ENCODE measurements at places on chromosomes 7 and 10.

DNA sequence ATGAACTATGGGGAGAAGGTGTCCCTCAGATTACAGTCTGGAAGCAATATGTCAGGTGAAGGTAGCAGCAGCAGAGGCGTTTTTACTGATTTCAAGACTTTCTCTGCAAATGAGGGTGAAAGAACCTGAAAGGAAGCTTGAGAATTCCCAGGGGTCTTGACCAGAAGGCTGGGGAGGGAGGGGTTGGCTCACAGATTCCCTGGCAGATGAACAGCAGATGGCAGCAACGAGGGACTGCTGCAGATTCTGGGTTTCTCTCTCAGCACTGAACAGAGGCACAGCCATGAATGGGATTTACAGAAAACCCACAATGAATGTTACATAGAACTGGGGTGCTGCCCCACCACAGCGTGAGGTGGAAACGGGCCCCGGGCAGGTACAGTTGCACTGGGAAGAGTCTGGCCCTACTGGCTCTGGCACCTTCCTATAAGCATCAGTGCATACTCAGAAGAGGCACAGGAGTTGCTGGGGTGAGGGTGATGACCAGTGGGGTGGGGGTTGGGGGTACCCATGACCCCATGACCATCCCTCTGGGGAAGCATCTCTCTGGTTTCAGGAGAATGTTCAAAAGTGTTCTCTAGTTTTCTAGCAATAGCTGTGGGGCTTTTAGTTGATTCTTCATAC is 317.8 kb downstream of the SH2D4B start:
- no peak for DNase-seq

DNA sequence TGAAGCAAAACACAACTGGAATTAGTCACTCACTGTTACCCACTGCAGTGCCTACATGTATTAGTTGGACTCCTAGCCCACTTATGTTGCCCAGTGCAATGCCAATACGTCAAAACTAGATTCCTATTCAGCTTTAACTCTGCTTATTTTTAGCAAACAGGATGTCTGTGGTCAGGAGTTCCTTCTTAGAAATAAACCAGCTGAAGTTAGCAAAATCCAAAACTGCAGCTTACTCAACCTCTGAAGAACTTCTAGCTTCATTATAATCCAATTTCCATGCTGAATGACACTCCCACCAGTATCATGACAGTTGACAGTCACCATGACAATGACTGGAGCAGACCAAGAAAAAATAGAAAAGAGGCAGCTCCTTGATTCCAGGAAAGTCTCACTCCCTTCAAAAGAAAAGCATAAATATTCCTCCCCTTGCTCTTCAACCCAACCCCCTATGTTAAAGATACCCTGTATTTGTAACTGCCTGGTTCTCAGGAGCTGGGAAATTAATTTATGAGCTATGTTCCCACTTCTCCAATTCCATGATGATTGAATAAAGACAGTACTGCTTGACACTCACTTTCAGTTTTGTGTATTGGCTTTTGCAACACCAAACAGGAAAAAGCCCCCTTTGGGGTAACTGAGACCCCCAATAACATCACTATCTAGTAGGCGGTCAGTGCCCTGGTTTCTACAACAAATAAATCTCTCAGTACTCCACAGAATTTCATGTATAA is 327.4 kb downstream of the SORCS1 start:
- no peak for DNase-seq

DNA sequence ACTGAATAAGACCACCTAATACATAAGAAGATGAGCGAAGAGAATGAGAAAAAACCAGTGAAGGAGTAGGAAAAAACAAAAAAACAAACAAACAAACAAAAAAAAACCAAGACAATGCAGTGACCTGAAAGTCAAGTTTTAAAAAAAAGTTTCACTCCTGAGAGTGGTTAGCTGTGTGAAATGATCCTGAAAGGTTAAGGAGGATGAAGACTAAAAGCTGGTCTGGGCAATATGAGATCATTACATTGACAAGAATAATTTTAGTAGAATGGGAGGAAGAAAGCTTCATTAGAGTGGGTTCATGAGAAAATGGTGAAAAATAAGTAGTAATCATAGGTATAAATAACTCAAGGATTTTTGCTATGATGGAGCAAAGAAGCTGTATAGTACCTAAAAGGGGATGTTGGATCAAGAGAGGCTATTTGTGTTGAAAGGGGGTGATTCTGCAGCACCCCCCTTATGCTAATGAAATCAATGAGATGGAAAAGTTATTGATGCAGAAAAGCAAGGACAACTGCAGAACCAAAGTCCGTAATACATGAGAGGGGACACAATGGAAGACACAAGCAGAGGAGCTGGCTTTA is 80.2 kb downstream of the KMT2C start:
- DNase-seq = no peak

DNA sequence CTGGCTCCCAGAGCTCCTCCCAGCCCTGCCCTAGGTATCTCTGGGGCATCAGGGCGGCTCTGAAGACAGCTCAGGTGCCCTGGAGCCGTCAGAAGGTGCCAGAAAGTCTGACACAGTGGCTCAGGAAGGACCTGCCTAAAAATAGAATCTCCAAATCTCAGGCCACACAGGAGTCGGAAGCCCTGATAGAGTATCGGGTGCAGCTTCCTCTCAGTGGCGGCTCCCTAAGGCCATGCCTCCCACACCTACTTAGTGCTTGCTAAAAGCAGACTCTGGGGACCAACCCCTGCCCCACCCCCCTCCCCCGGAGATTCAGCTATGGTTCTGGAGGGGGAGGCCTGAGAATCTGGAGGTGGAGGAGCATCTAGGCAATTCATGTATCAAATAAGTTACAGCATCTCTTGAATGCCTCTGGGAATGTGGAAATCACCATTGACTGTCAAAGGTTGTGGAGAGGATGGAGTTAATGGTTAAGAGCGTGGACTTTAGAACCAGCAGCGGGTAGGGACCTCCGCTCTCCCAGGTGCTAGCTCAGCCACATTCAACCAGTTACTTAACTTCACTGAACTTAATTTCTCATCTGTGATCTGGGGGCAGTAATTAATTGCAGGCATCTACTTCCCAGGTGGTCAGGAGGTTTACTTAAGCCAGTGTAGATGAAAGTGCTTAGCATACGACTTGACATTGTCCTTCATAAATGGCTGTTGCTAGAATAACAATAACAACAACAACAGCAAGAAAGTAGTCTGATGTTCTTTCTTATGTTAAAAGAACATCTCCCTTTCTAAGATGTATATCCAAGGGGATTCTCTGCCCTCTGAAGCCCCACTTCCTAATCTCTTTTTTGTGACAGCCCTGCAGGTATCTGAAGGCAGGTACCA is 38.6 kb upstream of the MXI1 start:
- no peak for DNase-seq

- no peak for DNase-seq
Observed at GRCh38 chr10:22613011-22613410, 101.4 kb downstream of the PIP4K2A start.

DNA sequence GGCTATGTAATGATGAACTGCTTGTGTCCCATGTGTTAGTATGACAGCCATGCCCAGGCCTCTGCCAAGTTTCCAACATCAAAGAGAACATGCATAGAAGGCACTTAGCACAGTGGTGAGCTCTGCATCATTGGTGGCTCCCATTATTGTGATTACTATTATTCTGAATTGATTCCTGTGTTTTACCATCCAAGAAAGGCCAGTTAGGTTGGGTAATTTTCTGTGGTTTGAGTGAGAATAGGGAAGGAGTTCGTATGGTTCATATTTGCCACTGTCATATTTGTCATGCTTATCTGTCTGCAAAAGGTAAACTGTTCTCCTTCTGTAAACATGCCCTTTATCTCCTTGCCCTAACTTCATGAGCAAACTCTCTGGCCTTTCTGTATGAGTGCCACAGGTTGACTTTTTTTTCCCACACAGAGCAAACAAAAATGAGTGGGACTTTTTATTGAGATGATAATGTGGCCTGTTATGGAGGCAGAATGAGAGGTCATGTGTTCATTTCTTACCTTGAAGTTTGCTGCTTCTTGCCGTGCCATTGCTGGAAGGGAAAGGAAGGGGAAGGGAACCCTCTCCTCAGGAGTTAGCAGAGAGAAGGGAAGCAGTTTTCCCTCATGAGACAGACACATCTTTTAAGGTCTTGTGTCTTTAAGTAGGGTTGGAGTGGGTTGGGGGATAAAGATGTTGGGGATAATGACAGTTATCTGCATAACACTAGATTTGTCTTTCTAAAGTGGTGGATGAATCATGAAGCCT is 301.9 kb downstream of the LRMDA start:
- no peak for DNase-seq

DNA sequence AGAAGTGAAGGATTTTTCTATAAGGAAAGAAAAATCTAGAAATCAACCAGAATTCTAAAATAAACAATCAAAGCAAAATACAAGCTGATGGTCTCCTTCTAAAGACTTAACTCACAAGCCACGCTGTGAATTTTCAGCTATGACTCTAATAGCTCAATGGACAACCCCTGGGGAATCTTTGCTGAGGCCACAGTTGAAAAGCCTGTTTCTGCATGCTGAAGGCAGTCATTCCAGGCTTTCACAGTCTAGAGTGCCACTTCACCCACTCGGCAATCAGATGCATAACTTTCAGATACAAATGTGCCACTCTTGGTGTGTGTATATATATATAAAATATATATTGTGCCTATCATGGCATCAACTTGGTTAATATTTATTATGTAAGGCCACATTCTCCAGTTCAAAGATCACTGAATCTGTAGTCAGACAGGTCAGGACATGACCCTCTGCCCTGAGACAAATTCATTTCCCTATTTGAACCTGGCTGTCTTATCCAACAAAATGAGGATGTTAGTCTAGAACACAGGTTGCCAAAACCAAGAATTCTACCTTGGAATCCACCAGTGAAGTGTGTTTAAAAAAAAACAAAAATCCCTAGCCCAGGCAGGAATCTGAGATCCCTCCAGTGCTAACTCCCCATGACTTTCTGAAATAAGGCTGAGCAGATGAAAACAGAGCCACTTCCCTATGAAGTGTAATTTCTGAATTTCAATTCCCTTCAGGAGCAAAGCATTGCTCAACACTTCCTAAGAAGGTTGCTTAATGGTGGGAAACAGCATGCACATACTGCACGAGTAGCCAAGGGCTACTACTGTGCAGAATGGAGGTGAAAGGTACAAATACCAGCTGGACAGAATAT is 9.9 kb downstream of the LIPA start:
- DNase-seq = no peak

- no peak for DNase-seq
Observed at GRCh38 chr7:43588477-43589132, 5.7 kb downstream of the STK17A start.

DNA sequence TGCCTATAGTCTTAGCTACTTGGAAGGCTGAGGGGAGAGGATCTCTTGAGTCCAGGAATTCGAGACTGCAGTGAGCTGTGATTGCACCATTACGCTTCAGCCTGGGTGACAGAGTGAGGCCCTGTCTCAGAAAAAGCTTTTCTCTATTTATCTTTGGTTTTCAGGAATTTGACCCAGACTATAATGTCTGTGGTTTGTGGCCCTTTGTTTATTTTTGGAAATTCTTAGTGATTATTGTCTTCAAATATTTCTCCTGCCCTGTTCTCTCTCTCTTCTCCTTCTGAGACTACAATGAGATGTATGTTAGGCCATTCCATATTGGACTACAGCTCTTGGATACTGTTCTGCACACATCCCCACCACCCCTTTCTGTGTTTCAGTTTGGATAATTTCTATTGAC is 4.7 kb downstream of the MUC12 start:
- DNase-seq = no peak

DNA sequence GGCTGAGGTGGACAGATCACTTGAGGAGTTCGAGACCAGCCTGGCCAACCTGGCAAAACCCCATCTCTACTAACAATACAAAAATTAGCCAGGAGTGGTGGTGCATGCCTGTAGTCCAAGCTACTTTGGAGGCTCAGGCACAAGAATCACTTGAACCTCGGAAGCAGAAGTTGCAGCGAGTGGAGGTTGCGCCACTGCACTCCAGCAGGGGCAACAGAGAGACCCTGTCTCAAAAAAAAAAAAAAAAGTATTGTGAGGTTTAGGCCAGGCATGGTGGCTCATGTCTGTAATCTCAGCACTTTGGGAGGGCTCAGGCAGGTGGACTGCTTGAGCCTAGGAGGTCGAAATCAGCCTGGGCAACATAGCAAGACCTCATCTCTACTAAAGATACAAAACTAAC is 16.0 kb downstream of the TET1 start:
- no peak for DNase-seq

GRCh38 chr7:2108501-2109250 is 124.1 kb downstream of the MAD1L1 start:
- DNase-seq = no peak

DNA sequence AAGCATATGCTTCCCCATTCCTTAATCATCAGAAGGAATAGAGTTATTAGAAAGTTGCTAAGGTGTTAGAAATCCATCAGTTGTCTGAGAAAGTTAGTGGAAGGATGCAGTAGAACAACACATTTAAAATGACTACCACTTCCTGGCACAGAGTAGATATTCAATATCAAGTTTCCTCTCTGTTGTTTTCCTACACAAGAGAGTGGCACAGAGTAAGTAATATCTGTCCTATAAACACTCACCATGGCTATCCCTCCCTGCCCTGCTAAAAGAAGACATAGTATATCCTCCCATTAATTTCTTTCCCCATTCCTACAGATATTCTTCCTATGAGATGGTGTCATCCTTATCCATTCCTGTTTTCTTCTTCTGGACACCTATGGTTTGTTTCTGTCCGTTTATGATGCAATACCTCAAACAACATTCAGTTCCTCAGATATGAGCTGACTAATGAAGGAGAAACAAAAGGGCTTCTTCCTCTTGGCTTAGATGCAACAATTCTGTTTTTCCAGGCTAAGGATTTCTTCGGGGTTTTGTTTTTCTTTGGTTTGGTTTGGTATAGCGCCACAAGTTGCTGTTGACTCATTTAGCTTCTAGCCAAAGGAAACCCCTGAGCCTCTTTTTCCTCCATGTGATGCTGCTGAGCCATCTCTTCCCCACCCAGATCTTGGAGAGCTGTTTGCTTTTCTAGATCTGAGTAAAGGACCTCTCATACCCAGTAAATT is 32.9 kb upstream of the BPGM start:
- no peak for DNase-seq

DNA sequence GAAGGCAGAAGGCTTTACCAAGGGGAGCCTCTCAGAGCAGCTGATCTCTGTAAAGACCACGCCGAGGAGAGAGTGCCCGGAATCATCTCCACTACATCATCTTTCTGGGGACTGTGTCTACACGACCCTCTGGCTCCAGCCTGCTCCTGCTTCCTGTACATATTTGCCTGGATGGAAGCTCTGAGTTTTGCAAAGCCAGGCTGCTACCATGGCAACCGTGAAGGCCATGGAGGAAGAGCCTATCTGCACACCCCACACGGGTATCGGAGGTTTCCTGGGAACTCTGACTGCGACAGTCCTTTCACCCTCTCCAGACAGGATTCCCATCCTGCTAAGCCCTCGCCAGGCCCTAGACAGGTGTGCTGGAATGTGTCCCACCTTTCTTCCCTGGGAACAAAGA is 83.4 kb upstream of the TNRC18 start:
- DNase-seq = no peak

GRCh38 chr10:128429835-128430513 is 303.8 kb upstream of the MKI67 start:
- DNase-seq = no peak

GRCh38 chr7:37018954-37019353 is 294.7 kb upstream of the AOAH start:
- DNase-seq = no peak

All from NCI-H2081 treated with DMSO at 0.1 percent for 48 hours (cell line).